ENCODE measurements at places on chromosomes 11 and 22.

GRCh38 chr11:13261591-13262061 lies 16.0 kb upstream of the BMAL1 start:
- DNase-seq = no peak

DNA sequence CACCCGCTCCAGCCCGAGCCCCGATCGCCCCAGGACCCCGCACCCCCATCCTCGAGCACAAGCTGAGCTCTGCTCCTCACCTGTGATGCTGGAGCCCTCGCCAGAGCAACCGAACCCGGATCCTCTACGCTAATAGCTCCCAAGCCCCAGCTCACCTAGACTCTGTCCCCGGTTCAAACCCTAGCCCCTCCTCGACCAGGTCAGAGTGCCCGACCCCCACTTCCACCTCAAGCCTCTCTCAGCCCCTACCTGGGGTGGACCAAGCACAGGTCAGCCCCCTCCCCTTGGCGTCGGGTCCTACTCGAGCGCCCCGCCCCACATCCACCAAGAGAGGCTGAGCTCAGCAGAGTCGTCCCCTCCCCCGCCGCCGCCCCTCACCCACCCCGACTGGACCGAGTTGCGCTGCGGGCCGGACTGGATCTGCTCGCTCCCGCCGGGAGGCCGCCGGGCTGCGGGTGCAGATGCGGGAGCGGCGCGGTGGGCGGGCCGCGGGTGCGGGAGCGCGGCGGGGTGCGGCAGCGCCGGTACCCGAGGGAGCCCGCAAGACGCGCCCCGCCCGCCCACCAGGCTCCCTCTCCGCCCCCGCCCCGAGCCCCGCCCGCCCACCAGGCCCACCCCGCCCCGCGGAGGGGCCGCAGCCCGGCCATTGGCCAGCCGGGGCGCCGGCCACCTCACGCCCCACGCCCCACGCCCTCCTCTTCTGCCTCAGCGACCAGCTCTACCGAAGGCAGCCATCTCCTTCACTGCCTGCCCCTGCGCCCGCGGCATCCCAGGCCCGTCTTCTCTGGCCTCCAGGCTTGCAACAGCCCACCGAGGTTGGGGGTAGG lies 577 bp upstream of the DKK3 start:
- DNase-seq = peak; percentile 67

GRCh38 chr11:20310137-20310536 lies 53.4 kb upstream of the HTATIP2 start:
- DNase-seq = no peak

- DNase-seq = no peak
These were observed 124.5 kb downstream of the COMMD9 start for GRCh38 chr11:36164506-36165250.

GRCh38 chr11:18789942-18790341 lies 1.7 kb downstream of the PTPN5 start:
- no peak for DNase-seq

- no peak for DNase-seq
These were observed 122.0 kb downstream of the SLC17A6 start for GRCh38 chr11:22460181-22460580.

- DNase-seq = peak; percentile 48
These were observed 1.8 kb downstream of the ADSL start for GRCh38 chr22:40348025-40348658.

DNA sequence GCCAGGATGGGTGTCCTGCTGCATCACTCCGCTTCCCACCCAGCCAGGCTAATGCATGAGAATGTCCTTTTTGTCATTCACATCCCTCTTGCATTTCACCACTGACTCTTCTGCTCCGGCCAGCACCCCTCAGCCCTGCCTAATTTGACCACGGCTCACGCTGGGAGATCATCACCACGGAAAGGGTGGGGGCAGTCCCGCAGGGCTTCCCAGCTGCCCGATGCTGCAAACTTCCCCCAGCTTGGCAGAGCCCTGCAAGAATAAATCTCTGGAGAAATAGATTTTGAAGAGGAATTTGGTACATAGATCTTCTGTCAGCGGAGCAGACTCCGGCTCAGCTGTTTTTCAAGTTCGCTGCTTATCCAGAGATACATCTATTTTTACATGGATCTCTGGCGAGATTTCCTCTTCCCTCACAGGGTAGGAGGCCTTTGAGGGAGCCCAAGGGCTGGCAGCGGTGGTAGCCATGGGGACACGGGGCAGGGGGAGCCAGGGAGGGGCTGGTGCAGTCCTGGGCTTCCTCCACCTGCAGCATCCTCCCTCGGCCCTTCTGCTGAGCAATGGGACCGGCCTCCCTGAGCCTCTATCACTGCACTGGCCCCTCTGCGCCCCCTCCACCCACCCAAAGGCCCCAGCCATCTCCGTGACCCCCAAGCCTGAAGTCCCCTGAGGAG lies 62.6 kb downstream of the BUD13 start:
- DNase-seq = no peak

- no peak for DNase-seq
These were observed 1234.0 kb downstream of the TBC1D22A start for GRCh38 chr22:47996446-47996857.

- no peak for DNase-seq
These were observed 59.1 kb downstream of the CLMP start for GRCh38 chr11:123135863-123136446.

- DNase-seq = no peak
These were observed 40.9 kb upstream of the MRPL17 start for GRCh38 chr11:6724013-6724412.

DNA sequence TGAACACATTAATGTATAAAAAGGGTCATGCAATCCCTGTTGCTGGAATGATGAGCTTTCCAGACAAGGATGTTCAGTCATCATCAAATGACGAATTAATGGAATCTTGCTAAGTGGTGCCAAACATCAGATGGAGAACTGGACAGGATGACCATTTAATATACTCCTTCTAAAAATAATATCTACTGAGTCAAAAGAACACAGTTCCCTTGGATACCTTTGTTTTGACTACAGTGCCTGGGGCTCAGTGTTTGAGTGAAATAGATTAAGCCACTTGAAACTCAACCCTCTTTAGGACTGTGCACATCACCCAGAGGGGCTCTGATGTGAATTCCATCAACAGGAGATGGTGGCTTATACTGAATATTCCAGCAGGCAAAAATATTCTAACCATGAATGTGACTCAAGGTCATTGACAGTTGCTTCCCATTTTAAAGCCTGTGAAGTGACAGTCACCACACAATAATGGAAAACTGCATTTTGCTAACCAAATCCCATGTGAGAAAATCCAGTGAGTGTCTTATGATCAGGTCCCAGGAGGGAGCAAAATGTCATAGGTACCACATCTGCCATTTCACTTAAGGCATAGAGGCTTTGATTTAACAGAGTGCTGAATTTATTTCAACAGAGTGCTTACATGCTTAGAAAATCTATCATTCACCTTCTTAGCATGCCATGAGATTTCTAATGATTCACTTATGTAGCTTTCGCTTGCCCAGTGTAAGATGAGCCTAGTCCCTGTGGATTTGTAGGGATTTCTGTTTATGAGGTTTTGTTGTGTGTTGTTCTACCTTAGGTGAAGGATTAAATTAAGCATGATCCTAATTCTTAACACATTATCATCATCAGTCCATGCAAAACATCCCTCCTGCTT lies 41.3 kb upstream of the SLN start:
- DNase-seq = no peak

- no peak for DNase-seq
These were observed 8.7 kb downstream of the SLC37A2 start for GRCh38 chr11:125071846-125072217.

DNA sequence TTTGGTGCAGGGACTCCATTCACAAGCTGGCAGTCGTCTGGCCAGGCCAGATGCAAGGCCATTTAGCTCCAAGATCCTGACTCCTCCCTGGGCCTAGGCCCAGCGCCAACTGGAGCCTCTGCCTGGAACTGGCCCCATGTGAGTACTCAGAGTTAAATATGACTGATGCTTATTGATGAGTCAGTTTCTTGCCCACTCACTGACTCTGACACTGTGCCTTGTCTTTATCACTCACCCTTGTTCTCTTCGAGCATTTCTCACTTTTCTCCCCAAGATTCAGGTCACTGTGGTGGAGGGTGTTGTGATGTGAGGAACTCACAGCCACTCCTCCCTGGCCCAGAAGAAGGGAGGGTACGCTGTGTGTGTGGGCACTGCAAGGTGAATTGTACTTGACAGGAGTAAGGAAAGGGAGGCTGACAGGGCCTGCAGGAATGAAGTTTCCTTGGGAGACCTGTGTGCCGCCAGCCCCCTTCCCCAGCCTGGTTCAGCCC lies 23.2 kb upstream of the ST3GAL4 start:
- DNase-seq = no peak

- DNase-seq = peak; percentile 56
These were observed 5.4 kb downstream of the GNAZ start for GRCh38 chr22:23075525-23076216.

Measured in Caco-2 (cell line).